ENCODE measurements at places on chromosomes 5 and 9. TPM values are rescaled to one million over a fixed set of nuclear protein-coding genes. Genes with fewer than 3 reads are reported as not detected.

- DNase-seq: no peak
Measured at GRCh38 chr9:8025551-8025950, 226.0 kb upstream of the DMAC1 start.

GRCh38 chr9:136151214-136151804, 32.6 kb upstream of the TMEM250 start:
- no peak for DNase-seq

GRCh38 chr9:1210954-1211353, 160.8 kb downstream of the DMRT2 start:
- peak; percentile 45 for DNase-seq

DNA sequence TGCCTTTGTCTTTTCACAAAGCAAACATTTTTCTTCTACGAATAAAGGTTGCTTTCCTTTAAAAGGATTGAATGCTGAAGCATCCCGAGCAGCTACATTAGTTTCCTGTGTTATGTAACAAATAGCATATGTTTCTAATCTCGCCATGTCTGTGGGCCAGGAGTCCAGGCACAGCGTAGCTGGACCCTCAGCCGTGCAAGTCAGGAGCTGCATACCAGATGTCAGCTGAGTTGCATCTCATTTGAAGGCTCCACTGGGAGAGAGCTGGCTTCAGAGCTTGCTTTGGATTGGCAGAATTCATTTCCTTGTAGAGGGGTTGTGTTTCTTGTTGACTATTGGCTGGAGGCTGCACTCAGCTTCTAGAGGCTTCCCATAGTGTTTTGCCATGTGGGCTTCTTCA, 16.0 kb upstream of the GOLPH3 start:
- DNase-seq: no peak

GRCh38 chr5:180558232-180558631, 33.1 kb downstream of the SCGB3A1 start:
- DNase-seq: no peak

Gene DMGDH
- total RNA-seq: 0.77 TPM

Gene TNFSF15
- total RNA-seq: 0.05 TPM

Data from HFFc6 (cell line).